ENCODE measurements at places on chromosomes 13 and 19.

DNA sequence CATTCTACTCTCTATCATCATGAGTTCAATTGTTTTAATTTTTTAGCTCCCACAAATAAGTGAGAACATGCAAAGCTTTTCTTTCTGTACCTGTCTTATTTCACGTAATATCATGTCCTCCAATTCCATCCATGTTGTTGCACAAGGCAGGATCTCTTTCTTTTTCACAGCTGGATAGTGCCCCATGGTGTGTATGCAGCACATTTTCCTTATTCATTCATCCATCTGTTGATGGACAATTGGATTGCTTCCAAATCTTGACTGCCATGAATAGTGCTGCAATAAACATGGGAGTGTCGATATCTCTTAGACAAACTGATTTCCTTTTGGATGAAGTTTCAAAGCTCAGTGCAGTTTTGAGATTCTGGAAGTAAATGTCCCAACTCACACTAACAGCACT, 326.9 kb downstream of the FGF9 start:
- no peak for DNase-seq

GRCh38 chr19:49165111-49165750, 7.6 kb downstream of the TRPM4 start:
- no peak for DNase-seq

- DNase-seq, result no peak
Measured at GRCh38 chr19:28217022-28217421, 995.9 kb downstream of the UQCRFS1 start.

DNA sequence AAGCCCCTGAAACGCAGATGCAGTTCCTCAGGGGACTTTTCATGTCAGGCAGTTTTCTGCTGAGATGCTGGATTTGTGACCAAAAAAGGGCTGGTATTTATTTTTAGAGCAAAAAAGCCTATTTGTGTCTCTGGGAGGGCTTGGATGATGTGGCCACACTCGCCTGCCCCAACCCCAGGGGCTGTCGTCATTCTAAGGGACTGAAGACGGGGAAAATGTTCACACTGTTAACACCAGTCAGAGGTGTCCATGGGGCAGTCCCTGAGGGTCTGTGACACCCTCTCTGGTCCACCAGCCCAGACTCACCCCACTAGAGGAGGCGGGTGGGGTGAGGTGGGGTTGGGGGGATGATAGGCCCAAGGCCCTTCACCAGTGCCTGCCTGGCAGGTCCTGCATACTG, 15.9 kb upstream of the EPHX3 start:
- DNase-seq, result no peak

- DNase-seq, result no peak
Measured at GRCh38 chr13:95434111-95434510, 118.4 kb upstream of the CLDN10 start.

GRCh38 chr13:74409551-74409950, 275.3 kb upstream of the KLF12 start:
- no peak for DNase-seq

- no peak for DNase-seq
Measured at GRCh38 chr19:17749912-17750317, 1.4 kb upstream of the FCHO1 start.

GRCh38 chr13:94317063-94317491, 162.4 kb downstream of the DCT start:
- no peak for DNase-seq

DNA sequence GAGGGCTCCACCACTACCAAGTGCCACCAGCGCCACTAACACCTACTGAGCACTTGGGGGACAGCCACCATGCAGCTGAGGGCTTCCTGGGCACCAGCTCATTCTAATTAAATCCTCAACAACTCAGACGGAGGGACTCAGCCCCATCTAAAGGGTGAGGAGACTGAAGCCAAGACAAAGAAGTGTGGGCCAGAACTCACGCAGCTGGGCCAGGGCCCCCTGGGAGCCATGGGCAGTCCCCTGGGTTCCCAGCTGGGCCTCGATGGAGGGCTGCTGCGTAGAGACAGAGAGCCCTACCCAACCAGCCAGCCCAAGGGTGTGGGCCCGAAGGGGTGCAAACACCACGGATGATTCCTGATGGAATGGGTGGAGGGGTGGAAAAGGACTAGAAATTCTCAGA, 12.8 kb upstream of the PRKD2 start:
- DNase-seq, result no peak

DNA sequence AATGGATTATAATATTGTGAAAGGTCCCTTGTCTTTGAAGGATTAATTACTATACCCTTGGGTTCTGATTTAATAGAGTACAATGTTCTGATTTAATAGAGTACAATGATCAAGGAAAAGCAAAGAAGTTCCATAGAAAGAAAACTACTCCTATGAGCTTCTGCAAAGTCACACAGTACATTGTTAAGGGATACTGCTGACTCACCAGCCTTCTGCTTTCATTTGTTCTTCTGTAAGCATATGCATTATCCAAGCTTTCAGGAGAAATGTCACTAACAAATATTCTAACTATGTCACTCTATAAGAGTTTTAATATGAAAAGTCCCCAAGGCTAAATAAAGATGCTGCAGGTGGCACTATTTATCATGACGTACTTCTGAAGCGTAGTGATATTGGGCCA, 396.7 kb downstream of the RFC3 start:
- no peak for DNase-seq

DNA sequence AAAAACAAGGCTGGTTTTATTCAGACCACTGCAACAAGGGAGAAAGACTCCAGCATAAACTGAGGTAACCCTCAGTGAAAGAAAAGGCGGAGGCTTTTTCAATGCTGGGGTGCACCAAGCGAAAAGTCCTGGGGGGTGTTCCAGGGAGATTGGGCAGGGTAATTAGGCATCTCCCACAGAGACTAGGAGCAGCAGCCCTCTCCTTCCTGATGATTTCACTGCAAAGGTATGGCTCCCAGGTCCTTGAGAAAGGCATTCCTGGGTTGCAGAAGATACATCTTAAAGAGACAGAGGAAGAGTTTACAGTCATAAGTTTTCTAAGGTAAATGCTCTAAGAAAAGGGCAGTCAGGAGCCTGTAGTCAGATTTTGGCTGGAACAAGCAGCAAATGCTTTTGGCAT, 412.0 kb downstream of the FOXO1 start:
- no peak for DNase-seq

- DNase-seq, result no peak
Measured at GRCh38 chr13:27600711-27601110, 19.6 kb downstream of the LNX2 start.

DNA sequence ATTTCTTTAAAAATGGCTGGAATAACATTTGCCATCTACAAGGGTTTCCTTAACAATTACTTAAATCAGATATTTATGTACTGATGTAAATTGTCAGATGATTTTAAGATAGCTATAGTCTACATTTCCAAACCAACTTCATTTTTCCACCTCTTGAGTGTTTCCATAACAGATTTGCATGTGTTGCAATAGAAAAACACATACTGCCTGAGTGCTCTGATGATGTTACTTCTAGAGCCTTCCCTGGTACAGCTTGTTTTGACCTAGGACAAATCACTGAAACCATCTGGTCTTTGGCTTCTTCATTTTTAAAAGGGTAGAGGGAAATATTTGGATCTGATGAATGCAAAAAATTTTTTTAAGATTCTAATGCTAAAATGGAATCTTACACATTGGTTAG, 245.9 kb downstream of the PCDH9 start:
- DNase-seq, result no peak

DNA sequence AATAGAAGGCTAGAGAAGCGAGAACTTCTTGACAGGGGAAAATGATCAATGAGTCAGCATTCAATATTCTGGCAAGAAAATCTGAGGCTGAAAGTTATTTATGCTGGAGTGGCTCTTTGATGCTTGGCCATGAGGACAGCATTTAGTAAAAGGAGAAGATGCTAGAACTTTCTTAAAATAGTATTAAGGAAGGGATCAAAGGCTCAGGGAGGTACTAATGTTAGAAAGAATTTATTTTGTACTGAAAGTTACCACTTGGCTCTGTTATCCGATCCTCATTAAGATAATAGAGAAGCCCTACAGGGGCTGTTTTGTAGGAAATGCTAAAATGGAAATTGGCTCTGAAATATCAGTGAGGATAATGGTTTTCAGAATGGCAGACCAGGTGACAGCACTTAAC, 1774.6 kb upstream of the PCDH20 start:
- no peak for DNase-seq
